ENCODE measurements at places on chromosomes 1 and 21. TPM values are rescaled to one million over a fixed set of nuclear protein-coding genes. Genes with fewer than 3 reads are reported as not detected.

The CDCA8 gene
- total RNA-seq, result 7.7 TPM

The OR2G6 gene
- not detected for total RNA-seq

The CLSTN1 gene
- total RNA-seq, result 34.4 TPM

The NECTIN4 gene
- total RNA-seq, result 0.08 TPM

The RSPO1 gene
- not detected for total RNA-seq

The LCE1F gene
- not detected for total RNA-seq

The FCRL5 gene
- total RNA-seq, result not detected

The HENMT1 gene
- total RNA-seq, result 12.2 TPM

The TPTE gene
- not detected for total RNA-seq

The CYP4A22 gene
- total RNA-seq, result not detected

The DIRAS3 gene
- total RNA-seq, result not detected

The RNF223 gene
- not detected for total RNA-seq

The CFHR1 gene
- not detected for total RNA-seq

The KRTAP6-2 gene
- total RNA-seq, result not detected

The AMY1C gene
- total RNA-seq, result not detected

The PTPN22 gene
- 49.3 TPM for total RNA-seq

The KCNK2 gene
- not detected for total RNA-seq

The RGS16 gene
- total RNA-seq, result 53.6 TPM

The SLC41A1 gene
- total RNA-seq, result 32.2 TPM

The C1orf52 gene
- 32.5 TPM for total RNA-seq

The FCAMR gene
- not detected for total RNA-seq

The DISP3 gene
- total RNA-seq, result 0.23 TPM

The FALEC gene
- total RNA-seq, result 0.40 TPM

The KCNN3 gene
- 0.51 TPM for total RNA-seq

The E2F2 gene
- total RNA-seq, result 9.3 TPM

The TAL1 gene
- total RNA-seq, result 0.14 TPM

The CNIH3 gene
- total RNA-seq, result 0.66 TPM

The GUCA2B gene
- not detected for total RNA-seq

The TTC13 gene
- total RNA-seq, result 13.1 TPM

The IGSF21 gene
- total RNA-seq, result not detected

The AHCYL1 gene
- total RNA-seq, result 48.2 TPM

The ARHGAP29 gene
- total RNA-seq, result 0.33 TPM

The KIF26B gene
- 0.24 TPM for total RNA-seq

The OR2T29 gene
- total RNA-seq, result not detected

The PTPRC gene
- total RNA-seq, result 224 TPM

The HSD3B2 gene
- total RNA-seq, result 0.98 TPM

The RAB25 gene
- 0.61 TPM for total RNA-seq

The IVL gene
- total RNA-seq, result not detected

The SPRR5 gene
- total RNA-seq, result not detected

The CACNA1S gene
- total RNA-seq, result not detected

The AHDC1 gene
- total RNA-seq, result 9.4 TPM

The SPRR2E gene
- total RNA-seq, result not detected

The GBP7 gene
- total RNA-seq, result 0.29 TPM

The BGLAP gene
- total RNA-seq, result 2.4 TPM

The PACC1 gene
- total RNA-seq, result 16.4 TPM

The OXCT2 gene
- 1.7 TPM for total RNA-seq

The FAM167B gene
- total RNA-seq, result not detected

Data from activated T-cell treated with anti-CD3 and anti-CD28 coated beads, Interleukin-2, amount 50 U/mL, for 4 hours (primary cell).